A673 (cell line): ENCODE measurements at places on chromosomes 12 and 14. TPM values are rescaled to one million over a fixed set of nuclear protein-coding genes. Genes with fewer than 3 reads are reported as not detected.

Gene TMPRSS12
- total RNA-seq, result not detected in 2 replicates

Gene CIDEB
- total RNA-seq, result 0.42 TPM in 1 of 2 replicates, not detected in the other

Gene GPRC5D
- not detected in 2 replicates for total RNA-seq

Gene FOXN4
- not detected in 2 replicates for total RNA-seq

Gene PAH
- not detected in 2 replicates for total RNA-seq

Gene DIO2
- 0.09 TPM in 1 of 2 replicates, not detected in the other for total RNA-seq

Gene RERG
- total RNA-seq, result 0.35 TPM in 1 of 2 replicates, not detected in the other

Gene KRT6A
- total RNA-seq, result 0.24 TPM in 1 of 2 replicates, not detected in the other

Gene PLEKHG3
- total RNA-seq, result 29.6 and 39.4 TPM in 2 replicates

Gene STON2
- total RNA-seq, result 8.6 and 13.4 TPM in 2 replicates

Gene CPM
- total RNA-seq, result 0.81 and 0.84 TPM in 2 replicates

Gene GPX2
- total RNA-seq, result 0.33 TPM in 1 of 2 replicates, not detected in the other

Gene CFAP54
- total RNA-seq, result 0.71 and 1.5 TPM in 2 replicates

Gene GMFB
- total RNA-seq, result 62.1 and 76.8 TPM in 2 replicates

Gene SMIM41
- total RNA-seq, result 0.24 and 0.28 TPM in 2 replicates

GRCh38 chr12:123453165-123453564 lies 4.8 kb upstream of the SNRNP35 start:
- peak; percentile 36 for DNase-seq

DNA sequence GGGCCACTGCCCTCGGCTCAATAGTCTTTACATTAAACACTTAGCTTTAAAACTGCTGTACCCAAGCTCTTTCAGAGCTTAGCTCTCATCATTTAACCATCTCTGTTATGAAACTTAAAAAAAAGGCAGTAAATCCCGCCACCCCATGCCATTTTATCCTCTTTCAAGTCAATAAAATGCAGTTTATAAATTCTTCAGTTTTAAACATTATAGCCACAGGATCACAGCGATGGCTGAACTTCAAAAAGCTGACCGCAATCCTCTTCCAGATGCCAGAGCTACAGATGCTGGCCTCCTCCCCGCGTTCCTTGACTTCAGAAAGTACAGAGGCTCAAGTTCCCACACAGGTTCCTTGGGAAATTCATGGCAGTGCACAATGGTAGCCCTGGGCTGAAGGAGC lies 4.2 kb downstream of the OR10G3 start:
- no peak for DNase-seq

- no peak for DNase-seq
Measured at GRCh38 chr14:57314396-57315089, 45.8 kb downstream of the AP5M1 start.

DNA sequence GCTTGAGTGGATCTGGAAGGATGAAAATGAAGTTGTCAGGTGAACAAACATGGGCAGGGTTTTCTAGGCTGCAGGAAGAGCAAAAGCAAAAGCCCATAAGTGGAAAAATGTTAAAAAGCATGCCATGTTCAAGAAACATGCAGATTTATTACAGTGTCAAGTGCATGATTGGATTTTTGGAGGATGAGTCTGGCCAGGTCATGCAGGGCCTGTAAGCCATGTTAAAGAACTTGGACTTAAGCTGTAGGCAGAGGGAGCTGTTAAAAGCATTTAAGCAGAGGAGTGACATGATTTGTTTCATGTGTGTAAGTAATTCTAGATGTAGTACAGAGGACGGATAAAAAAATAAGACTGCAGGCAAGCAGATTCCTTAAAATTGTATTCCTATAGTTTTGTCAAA lies 16.3 kb upstream of the SINHCAF start:
- no peak for DNase-seq

- DNase-seq, result no peak
Measured at GRCh38 chr14:75835737-75836136, 146.1 kb downstream of the TGFB3 start.

- DNase-seq, result no peak
Measured at GRCh38 chr12:128365032-128365431, 98.1 kb downstream of the TMEM132C start.

DNA sequence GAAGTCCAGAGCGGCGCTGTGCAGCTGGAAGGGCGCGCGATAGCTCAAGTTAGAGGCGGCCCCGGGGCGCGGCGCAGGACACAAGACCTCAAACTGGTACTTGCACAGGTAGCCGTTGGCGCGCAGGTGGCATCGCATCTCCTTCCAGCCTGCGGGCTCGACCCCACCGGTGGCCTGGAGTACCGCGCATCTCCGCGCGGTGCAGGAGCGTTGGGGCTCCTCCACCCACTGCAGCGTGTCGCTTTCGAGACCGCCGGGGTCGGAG lies 553 bp downstream of the CLEC14A start:
- no peak for DNase-seq

DNA sequence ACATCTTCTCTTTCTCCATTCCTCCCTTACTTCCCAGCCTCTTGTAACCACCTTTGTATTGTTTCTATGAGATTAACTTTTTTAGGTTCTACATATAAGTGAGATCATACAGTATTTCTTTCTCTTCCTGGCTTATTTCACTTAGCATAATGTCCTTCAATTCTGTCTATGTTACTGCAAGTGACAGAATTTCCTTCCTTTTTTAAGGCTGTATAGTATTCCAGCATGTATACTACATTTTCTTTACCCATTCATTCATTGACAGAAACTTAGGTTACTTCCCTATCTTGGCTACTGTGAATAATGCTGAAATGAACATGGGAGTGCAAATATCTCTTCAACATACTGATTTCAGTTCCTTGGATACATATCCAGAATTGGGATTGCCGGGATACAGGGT lies 18.2 kb downstream of the TMX1 start:
- no peak for DNase-seq

- no peak for DNase-seq
Measured at GRCh38 chr12:65879878-65880277, 55.6 kb downstream of the HMGA2 start.

GRCh38 chr12:54286042-54287030 lies 5.8 kb downstream of the HNRNPA1 start:
- no peak for DNase-seq

- no peak for DNase-seq
Measured at GRCh38 chr14:99194136-99194535, 77.9 kb downstream of the BCL11B start.

DNA sequence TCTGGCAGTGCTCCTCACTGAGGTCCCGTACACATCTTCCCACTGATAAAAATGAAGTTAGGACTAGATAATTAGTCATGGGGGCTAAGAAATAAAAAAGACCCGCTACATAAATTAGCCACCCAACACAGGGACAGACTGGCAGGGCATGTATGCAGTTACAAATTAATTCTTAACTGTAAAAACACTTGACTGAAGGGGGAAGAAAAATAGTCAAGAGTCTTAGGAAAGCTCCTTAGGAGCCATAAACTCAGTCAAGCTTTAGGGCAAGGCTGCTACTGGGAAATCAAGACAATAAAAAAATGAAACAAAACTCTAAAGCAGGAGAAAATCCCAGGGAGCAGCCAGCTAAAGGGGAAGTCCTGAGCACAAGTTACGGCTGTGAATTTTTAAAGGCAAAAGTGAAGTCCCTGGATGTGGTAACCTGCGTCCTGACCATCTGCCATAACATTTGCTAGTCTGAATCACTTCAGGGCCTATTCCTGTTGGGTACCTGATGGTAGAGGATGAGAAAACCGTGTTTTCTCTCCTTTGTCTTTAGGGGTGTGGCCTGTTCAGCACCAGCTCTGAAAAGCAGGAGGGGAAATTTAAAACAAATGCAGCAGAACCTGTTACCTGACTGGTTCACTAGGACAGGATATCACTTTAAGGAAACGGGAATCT lies 7.5 kb upstream of the NPFF start:
- DNase-seq, result no peak

- DNase-seq, result peak; percentile 78
Measured at GRCh38 chr12:24780697-24781368, 168.1 kb downstream of the BCAT1 start.

DNA sequence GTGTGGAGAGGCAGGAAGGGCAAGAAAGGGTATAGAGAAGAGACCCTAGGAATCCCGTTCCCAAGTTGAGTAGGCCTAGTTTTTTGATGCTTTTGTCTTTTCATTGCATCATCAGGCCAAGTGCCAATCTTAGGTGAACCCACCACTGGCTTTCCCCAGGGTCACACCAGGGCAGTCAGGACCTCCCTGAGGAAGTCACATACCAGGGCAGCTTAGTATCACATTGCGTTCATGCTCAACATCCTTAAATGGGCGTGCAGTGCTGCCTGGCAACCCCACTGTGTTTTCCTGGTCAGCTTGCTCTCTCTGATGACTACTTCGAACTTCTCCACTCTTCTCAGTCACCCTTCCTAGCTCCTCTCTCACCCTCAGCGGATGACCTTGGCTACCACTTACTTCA lies 9.0 kb downstream of the ASIC1 start:
- DNase-seq, result no peak

- DNase-seq, result no peak
Measured at GRCh38 chr14:41144370-41144769, 462.3 kb upstream of the LRFN5 start.

DNA sequence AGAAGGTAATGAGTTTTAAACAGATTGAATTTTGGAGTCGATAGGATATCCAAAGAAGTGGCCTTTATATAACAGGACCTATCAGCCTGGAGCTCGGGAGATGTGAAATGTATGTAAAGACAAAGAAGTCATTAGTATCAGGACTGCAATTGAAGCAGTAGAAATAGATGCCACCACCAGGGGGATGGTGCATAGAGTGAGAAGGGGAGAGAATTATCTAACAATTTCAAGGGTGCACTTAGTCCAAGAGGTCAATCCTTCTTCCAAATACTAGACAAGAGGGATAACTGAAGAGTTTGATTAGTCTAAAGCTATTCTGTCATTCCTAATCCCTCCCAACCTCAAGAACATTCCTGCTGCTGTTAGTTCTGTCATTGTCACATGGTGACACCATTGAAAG lies 127.8 kb downstream of the CFAP54 start:
- no peak for DNase-seq
